Adipose tissue (tissue), 3 donors: ENCODE measurements at places on chromosomes 12 and 14. TPM values are rescaled to one million over a fixed set of nuclear protein-coding genes. Genes with fewer than 3 reads are reported as not detected.

The C3AR1 gene
- 14.5 TPM for polyA plus RNA-seq

The OAS2 gene
- 9.4 TPM for polyA plus RNA-seq

The P2RX2 gene
- polyA plus RNA-seq: 0.38 TPM

The GPR84 gene
- 1.0 TPM for polyA plus RNA-seq

The HOXC12 gene
- not detected for polyA plus RNA-seq

The ARG2 gene
- polyA plus RNA-seq: 5.7 TPM

The EFS gene
- 11.1 TPM for polyA plus RNA-seq

The APOF gene
- not detected for polyA plus RNA-seq

The ZNF891 gene
- 0.44 TPM for polyA plus RNA-seq

The CCDC196 gene
- not detected for polyA plus RNA-seq

The CDKN1B gene
- polyA plus RNA-seq: 36.9 TPM

The ACSM4 gene
- not detected for polyA plus RNA-seq

The PIWIL1 gene
- polyA plus RNA-seq: not detected

The EIF2S3B gene
- 0.51 TPM for polyA plus RNA-seq

The METTL1 gene
- 20.9 TPM for polyA plus RNA-seq

The DPPA3 gene
- polyA plus RNA-seq: not detected

The PXN gene
- 126 TPM for polyA plus RNA-seq

The PCBP2 gene
- polyA plus RNA-seq: 505 TPM

The KCNJ8 gene
- polyA plus RNA-seq: 17.2 TPM

The SLC6A13 gene
- polyA plus RNA-seq: 0.06 TPM

The OVCH1 gene
- 0.37 TPM for polyA plus RNA-seq

The USP15 gene
- 26.4 TPM for polyA plus RNA-seq

The LRP1 gene
- 28.1 TPM for polyA plus RNA-seq

The CATSPERB gene
- polyA plus RNA-seq: 11.4 TPM

The TBX5 gene
- 0.02 TPM for polyA plus RNA-seq

The ASB2 gene
- polyA plus RNA-seq: 0.29 TPM

The NOXRED1 gene
- 0.24 TPM for polyA plus RNA-seq

The SERPINA9 gene
- polyA plus RNA-seq: not detected

The CCDC177 gene
- polyA plus RNA-seq: 0.07 TPM
